ENCODE measurements at places on chromosomes 13 and 19.

DNA sequence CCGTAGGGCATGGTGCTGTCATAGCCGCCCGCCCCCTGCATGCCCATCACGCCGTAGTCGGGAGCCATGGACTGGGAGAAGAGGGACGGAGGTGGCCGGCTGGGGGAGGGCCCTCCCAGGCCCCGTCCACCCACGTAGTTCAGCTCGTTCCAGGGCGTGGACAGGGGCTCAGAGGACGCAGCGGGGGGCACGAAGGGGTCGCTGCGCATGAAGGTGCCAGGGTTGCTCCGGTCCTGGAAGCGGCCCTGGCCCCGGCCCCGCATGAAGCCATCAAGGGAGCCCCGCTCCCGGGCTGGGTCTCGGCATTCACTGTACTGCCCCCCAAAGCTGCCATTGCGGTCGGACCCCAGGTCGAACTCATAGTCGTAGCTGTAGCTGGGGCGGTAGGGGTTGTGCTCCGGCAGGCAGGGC is 6.7 kb downstream of the AKAP8 start:
- DNase-seq = no peak

GRCh38 chr19:2619076-2619475 is 83.4 kb downstream of the GNG7 start:
- DNase-seq = no peak

- DNase-seq = no peak
Observed at GRCh38 chr13:76683168-76683567, 203.0 kb downstream of the KCTD12 start.

DNA sequence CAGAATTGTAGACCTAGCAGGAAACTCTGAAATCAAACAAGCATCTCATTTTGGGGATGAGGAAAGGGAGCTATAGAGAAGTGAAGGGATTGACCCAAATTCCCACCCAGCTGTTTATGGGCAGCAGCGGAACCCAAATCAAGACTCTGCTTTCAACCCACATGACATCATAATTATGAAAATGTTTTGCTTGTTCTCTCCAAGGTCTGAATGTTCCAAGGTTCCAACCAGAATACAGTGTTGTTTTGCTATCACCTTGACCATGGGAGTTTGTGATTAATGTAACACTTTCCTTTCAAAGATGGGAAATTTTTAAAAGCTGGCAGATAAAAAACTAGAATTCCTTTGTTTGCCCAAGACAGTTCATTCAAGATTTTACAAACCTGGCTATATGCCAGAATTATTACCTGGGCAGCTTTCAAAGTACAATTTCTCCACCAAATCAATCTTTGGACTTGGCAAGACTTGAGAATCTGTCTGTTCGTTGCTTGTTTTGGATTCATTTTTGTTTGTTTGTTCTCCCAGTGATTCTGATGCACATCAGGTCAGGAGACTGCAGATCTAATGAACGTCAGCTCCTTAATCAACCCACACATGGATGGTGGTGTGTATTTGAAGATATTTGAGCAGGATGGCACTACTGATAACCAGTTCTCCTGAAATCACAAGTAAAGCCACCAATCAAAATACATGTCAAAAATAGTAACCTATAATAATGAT is 322.7 kb downstream of the FOXO1 start:
- no peak for DNase-seq

DNA sequence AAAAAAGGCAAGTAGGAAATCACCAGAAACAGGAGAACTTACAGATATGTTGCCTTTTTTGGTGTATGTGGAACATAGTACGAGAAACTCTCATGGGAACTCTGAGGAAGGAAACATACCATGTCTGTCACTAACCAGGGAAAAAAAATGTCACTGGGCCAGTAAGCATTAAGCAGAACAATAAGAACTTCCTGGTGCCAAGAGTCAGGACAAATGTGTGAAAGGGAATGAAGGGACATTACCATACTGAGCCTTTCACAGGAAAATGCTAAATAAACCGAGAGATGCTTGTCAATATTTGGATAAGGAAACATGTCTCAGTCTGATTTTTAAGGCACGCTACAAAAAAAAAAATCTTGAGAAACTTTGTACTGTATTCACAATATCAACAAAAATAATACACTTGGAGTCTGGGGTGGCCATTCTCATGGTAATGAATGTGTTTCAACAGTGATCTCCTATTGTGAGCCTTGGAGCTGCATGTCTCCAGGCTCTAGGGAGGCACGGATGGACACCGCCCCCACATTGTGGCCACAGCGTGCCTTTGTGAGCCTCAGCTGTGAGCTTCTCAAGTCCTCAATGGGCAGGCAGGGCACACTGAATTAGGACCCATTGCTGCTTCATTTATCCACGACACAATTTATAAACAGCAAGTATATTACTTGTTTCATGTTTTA is 113.0 kb upstream of the ARGLU1 start:
- DNase-seq = no peak

GRCh38 chr13:60501236-60501635 is 104.2 kb downstream of the TDRD3 start:
- no peak for DNase-seq

- DNase-seq = no peak
Observed at GRCh38 chr19:40104754-40105153, 14.0 kb upstream of the ZNF780A start.

GRCh38 chr19:17469092-17469480 is 1.2 kb upstream of the SLC27A1 start:
- DNase-seq = no peak

- DNase-seq = no peak
Observed at GRCh38 chr13:29435125-29435911, 160.2 kb downstream of the SLC7A1 start.

DNA sequence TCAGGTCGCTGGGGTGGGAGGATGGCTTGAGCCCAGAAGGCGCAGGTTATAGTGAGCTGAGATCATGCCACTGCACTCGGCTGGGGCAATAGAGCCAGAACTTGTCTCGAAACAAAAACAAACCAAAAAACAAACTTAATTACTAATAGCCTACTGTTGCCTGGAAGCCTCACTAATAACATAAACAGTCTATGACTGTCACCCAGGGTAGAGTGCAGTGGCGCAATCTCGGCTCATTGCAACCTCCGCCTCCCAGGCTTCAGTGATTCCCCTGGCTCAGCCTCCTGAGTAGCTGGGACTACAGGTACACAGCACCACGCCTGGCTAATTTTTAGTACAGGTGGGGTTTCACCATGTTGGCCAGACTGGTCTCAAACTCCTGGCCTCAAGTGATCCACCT is 18.0 kb downstream of the CATSPERD start:
- no peak for DNase-seq

DNA sequence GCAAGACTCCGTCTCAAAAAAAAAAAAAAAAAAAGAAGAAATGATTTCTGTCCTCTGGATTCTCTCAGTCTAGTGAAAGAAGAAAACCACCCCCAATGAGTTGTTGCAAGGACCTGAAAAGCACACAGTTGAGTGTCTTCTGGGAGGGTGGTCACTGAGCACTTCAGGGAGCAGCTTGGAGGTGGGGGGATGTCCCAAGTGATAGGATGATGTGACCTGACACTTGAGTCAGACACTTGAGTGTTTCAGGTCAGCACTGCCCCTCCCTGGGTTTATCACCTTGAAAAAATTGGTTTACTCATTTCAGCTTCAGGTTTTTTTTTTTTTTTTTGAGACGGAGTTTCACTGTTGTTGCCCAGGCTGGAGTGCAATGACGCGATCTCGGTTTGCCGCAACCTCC is 63.2 kb downstream of the ZNF823 start:
- no peak for DNase-seq

GRCh38 chr13:42981317-42981716 is 10.7 kb downstream of the EPSTI1 start:
- no peak for DNase-seq

- DNase-seq = no peak
Observed at GRCh38 chr13:101763191-101763590, 310.7 kb downstream of the ITGBL1 start.

GRCh38 chr19:6274756-6275155 is 5.0 kb downstream of the MLLT1 start:
- DNase-seq = no peak

GRCh38 chr19:14430712-14431111 is 2.4 kb upstream of the PKN1 start:
- DNase-seq = no peak

DNA sequence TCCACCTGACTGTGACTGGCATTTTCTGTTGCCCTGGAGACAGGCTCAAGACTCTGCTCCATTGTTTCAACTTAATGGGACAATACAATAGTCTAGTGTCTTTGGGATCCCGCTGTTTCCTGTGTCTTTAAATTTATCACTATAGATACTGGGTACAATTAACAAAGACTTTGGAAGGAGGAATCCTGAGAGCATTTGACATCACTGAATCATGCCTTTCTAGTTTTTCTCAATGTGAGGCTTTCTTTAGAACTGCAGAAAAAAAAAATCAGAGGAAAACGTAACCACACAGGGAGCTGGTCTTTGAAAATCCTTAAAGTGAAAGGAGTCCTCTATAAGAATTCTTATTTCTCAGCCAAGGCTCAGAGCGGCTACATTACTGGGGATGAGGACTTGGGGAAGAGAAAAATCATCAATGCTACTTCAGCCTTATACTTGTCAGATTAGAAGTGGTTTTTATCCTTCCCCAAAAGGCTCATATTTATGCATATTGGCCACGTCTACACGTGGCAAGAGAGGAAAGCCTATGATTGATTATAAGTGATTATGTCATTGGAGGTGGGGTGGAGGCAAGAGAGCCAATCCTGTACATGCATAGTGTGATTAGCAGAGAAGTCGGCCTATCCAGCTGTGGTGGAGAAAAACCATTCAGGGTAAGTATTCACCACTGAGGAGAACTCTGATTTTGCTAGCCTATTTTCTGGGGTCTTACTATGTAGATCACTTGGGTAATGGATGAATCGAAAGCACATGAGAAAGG is 34.4 kb upstream of the UBL3 start:
- no peak for DNase-seq

- DNase-seq = no peak
Observed at GRCh38 chr19:57057036-57057686, 62.6 kb upstream of the USP29 start.

- DNase-seq = no peak
Observed at GRCh38 chr13:45989607-45990006, 62.9 kb downstream of the ZC3H13 start.

GRCh38 chr13:46124531-46124966 is 19.7 kb upstream of the CPB2 start:
- DNase-seq = peak; percentile 23

DNA sequence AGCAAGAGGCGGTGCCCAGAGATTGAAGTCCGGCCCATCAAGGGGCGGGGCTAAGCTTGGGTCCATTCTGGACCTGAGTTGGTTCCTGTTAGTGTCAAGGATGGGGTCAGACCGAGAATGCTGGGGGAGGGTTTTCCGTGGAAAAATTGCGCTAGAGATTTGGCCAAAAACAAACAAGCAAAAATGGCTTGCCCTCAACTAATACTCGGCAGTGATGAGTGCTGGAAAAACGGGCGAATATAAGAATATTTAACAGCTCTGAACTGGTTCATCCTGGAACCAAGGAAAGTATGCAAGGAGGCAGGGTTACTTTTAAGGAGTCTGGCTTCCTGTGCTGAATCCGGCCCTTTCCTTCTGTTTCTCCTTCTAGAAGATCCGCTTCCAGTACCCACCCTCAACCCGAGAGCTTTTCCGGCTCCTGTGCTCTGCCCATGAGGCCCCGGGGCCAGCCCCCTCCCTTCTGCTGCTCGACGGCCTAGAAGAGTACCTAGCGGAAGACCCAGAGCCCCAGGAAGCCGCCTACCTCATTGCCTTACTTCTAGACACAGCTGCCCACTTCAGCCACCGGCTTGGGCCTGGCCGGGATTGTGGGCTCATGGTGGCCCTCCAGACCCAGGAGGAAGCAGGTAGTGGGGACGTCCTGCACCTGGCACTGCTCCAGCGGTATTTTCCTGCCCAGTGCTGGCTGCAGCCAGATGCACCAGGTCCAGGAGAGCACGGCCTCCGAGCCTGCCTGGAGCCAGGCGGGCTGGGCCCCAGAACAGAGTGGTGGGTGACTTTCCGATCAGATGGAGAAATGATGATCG is 880 bp downstream of the SWSAP1 start:
- DNase-seq = peak; percentile 81

- no peak for DNase-seq
Observed at GRCh38 chr19:40598918-40599307, 2.3 kb upstream of the LTBP4 start.

DNA sequence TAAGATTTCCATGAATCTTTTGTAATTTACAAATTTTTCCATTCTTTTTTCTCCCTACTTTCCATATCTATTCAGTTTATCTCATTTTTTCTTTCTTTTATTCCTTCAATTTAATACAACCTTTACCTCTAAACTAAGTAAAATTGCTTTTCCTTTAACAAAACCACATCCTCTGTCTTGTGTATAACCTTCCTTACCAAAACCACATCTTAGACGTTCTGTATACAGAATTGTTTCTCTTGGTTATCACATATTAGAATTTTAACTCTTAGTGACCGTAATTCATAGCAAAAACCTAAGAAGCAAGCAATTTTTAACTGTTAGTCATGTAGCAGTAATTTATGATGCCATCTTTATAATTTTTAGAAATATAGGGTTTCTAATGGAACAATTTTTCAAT is 15.0 kb downstream of the PPP5C start:
- DNase-seq = no peak

GRCh38 chr19:55620410-55621204 is 3.8 kb downstream of the ZNF784 start:
- DNase-seq = no peak

DNA sequence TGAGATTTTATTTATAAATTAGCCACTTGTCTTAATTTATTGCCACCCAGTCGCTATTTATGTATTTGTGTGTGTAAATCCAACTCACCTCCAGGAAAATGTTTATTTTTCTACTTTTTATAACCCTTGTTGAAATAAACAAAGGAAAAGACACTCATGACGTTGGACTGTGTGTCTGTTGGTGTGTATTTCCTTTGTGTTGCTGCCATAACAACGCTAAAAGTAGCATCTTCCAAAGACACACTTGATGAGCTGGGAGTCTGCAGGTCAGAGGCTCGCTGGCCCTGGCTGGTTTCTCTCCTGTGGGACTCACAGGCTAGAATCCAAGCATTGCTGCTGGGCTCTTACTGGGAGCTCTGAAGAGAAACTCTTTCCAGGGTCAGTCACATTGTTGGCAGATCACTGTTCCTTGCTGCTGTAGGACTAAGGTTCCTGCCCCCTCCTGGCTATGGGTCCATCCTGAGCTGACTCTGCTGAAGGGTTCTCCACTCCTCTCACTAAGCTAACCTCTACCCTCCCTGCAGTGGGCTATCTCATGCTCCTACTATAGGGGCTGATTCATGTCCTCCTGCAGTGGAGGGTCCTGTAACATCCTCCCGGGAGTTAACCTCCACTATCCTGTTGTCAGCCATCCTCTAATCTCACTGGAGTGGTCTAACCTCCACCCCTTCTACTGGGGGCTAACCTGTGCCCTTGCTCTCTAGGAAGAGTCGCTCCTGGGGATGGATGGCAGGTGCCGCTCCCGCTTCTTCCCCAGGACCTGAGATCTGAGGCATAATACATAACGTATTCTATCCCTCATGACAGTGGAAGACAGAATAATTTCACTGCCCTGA is 2.1 kb downstream of the IFNL2 start:
- DNase-seq = no peak

- DNase-seq = no peak
Observed at GRCh38 chr19:22619932-22620331, 14.2 kb upstream of the ZNF492 start.

- peak; percentile 24 for DNase-seq
Observed at GRCh38 chr13:29849071-29849631, 1.3 kb downstream of the UBL3 start.

- DNase-seq = no peak
Observed at GRCh38 chr19:48361912-48362311, 1.8 kb downstream of the TMEM143 start.

GRCh38 chr19:29579308-29579910 is 26.7 kb upstream of the POP4 start:
- DNase-seq = no peak

GRCh38 chr19:53467485-53468262 is at the start of gene ZNF813:
Gene ZNF813 (plus strand): TSS chr19:53467733. CDS start chr19:53483823, 16,090 bp downstream.
- DNase-seq = peak; percentile 77

GRCh38 chr13:30145709-30146367 is 161.5 kb downstream of the KATNAL1 start:
- peak; percentile 90 for DNase-seq
